GF-D8 (cell line): ENCODE measurements at places on chromosomes 7 and 10.

- no peak for DNase-seq
These were observed 44.0 kb downstream of the SLC18A2 start for GRCh38 chr10:117284716-117285494.

- no peak for DNase-seq
These were observed 38.4 kb upstream of the GDF10 start for GRCh38 chr10:47261556-47261955.

- no peak for DNase-seq
These were observed 14.2 kb downstream of the VTI1A start for GRCh38 chr10:112461029-112461887.

DNA sequence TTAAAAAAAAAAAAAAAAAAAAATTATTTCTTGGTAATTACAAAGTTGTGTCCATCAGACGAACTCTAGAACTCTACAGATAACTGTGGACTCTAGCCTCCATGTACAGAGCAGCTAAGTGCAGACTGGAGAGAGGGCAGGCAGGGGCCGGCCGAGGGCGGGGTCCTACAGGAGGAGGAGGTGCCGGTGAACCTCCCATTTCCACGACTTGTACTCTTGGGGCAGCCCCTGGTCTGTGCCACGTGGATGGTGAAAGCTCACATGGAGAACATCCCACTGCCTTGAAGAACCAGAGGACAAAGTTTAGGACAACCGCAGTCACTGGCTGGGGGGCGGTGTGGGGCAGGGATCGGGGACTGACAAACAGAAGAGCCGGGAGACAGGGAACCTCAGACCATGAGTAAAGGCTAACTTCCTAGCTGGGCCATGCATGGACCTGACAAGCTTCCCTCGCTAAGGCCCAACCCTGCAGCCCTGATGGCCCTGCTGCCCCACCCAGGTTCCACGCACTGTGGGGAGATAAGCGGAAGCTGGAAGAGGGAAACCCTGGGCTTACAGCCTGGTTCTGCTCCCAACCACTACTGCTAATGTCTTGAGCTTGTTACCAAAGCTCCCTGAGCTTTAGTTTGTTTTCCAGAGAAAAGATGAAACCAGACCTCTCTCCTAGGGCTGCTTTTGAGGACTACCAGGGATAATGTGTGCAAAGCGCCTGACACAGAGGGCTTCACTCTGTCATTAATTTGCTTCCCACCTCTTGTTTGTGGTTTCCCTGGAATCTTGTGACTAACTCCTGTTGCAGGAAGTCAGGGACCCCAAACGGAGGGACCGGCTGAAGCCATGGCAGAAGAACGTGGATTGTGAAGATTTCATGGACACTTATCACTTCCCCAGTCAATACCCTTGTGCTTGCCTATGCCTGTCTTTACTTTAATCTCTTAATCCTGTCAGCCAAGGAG, 16.1 kb upstream of the SEC61G start:
- no peak for DNase-seq

- no peak for DNase-seq
These were observed 245.1 kb downstream of the CHCHD3 start for GRCh38 chr7:132836746-132837145.
